ENCODE measurements at places on chromosomes 6 and 20. TPM values are rescaled to one million over a fixed set of nuclear protein-coding genes. Genes with fewer than 3 reads are reported as not detected.

Gene LINC00237
- total RNA-seq: not detected

Gene PPIL6
- total RNA-seq: 2.9 TPM

Gene GSTA2
- total RNA-seq: not detected

Gene CD24
- 253 TPM for total RNA-seq

Gene ADGRF4
- total RNA-seq: 6.5 TPM

Gene OR2B6
- total RNA-seq: not detected

Gene PROKR2
- total RNA-seq: not detected

Gene MAPK13
- total RNA-seq: 70.3 TPM

Gene STMND1
- total RNA-seq: not detected

Gene TCP11
- total RNA-seq: not detected

DNA sequence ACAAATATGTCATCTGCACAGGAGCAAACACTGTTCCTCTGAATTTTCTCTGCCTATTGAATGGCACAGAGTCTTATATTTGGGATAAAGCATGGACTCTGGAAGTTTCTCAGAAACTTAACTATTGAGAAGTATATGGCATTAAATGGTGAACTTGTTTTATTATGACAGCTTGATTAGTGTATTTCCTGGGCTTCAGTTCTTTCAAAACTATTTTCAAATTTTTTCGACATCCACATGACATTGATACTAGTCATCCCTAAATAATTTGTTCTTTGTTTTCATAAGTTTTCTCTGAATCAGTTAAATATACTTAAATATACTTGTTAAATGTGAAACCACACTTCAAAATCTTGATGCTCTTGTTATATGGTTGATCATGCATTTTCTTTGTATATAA lies 144.0 kb upstream of the TSHZ2 start:
- DNase-seq: no peak

DNA sequence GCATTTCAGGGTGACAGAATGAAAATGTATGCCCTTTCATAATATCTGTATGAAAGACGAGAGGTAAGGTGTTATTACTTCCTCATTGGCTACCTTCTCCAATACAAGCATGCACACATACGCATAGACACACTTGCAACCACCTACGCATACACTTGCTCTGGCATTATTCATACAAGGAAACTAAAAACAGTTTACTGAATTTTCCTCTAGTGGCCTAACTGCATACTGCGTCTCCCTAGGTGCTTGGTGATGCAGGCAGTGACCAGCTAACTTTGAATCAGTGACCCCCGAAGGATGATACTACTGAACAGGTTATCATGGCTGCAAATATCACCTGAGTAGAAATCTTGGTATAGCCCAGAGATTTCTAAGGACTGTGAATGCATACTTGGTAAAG lies 593.1 kb downstream of the PKHD1 start:
- DNase-seq: no peak

GRCh38 chr6:84625506-84625905 lies 138.9 kb downstream of the TBX18 start:
- no peak for DNase-seq

- no peak for DNase-seq
Measured at GRCh38 chr20:10925767-10926166, 252.0 kb upstream of the JAG1 start.

GRCh38 chr6:28884423-28885131 lies 39.2 kb downstream of the TRIM27 start:
- DNase-seq: no peak

GRCh38 chr6:170210651-170211403 lies 80.1 kb downstream of the DLL1 start:
- peak; percentile 14 for DNase-seq

DNA sequence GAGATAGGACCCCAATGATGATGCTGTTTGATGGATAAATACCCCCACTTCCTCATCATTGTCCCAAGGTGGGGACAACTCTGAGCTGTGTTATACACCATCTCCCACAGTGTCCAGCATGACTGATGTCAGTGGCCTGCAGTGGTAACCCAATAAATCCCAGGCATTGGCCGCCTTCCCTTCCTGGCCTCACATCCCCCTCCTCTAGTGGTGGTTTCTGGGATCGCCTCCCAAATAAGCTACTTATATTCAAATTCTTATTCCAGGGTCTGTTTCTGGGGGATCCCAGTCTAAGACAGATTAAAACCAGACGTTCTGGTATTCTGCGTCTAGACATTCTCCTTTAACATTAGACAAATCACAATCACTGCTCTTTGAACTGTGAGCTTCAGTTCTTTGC lies 90.6 kb downstream of the SCP2D1 start:
- no peak for DNase-seq

GRCh38 chr6:148497257-148497656 lies 154.6 kb downstream of the SASH1 start:
- DNase-seq: no peak

DNA sequence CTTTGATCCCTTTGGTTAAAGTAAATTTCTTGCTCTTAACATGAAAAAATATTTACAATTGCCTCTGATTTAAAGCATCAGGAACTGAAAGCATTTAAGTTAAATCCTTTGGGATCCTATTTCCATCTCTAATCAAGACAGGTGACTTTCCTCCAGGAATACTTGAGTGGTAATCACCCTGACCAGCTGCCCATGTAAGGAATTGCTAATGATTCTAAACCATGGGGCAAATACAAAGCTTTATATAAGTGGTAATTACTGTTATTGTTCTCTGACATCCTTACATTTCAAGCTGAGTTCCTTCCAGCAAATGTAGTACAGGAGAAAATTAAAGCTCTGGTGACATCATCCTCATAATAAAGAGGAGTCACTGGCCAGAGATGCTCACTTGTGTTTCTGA lies 100.6 kb downstream of the CRYBG1 start:
- no peak for DNase-seq

- no peak for DNase-seq
Measured at GRCh38 chr6:132977413-132977812, 163.0 kb downstream of the RPS12 start.

- DNase-seq: peak; percentile 73
Measured at GRCh38 chr6:7108196-7108963, 619 bp downstream of the RREB1 start.

- peak; percentile 63 for DNase-seq
Measured at GRCh38 chr6:118618676-118619377, 32.6 kb downstream of the CEP85L start.

- DNase-seq: no peak
Measured at GRCh38 chr6:142185641-142186040, 38.6 kb downstream of the VTA1 start.

GRCh38 chr6:228881-229651 lies 63.2 kb upstream of the DUSP22 start:
- DNase-seq: no peak

- DNase-seq: no peak
Measured at GRCh38 chr6:97067045-97067444, 142.5 kb downstream of the KLHL32 start.

GRCh38 chr6:89792881-89793280 lies 26.7 kb downstream of the MDN1 start:
- no peak for DNase-seq

- no peak for DNase-seq
Measured at GRCh38 chr6:1739680-1740079, 130.0 kb downstream of the FOXC1 start.

GRCh38 chr20:18585134-18585533 lies 2.7 kb upstream of the DTD1 start:
- no peak for DNase-seq
